ENCODE measurements at places on chromosomes 3 and 15.
A peak's percentile ranks its signal among the peaks of the same experiment; 100 is the strongest.

- no peak for DNase-seq
These were observed 129.6 kb downstream of the ADAMTS17 start for GRCh38 chr15:100211855-100212850.

- DNase-seq, result no peak
These were observed 5.5 kb upstream of the GP5 start for GRCh38 chr3:194404365-194405140.

- DNase-seq, result no peak
These were observed 26.6 kb downstream of the QTRT2 start for GRCh38 chr3:114083112-114083511.

- DNase-seq, result no peak
These were observed 39.2 kb upstream of the GADL1 start for GRCh38 chr3:30933478-30934207.

- no peak for DNase-seq
These were observed 26.3 kb downstream of the ESYT3 start for GRCh38 chr3:138460536-138461205.

GRCh38 chr3:17901893-17902292 lies 159.5 kb upstream of the TBC1D5 start:
- no peak for DNase-seq

GRCh38 chr3:126353694-126354321 lies 3.4 kb downstream of the KLF15 start:
- peak; percentile 35 for DNase-seq

GRCh38 chr15:43977072-43977884 lies 150.5 kb downstream of the WDR76 start:
- no peak for DNase-seq

GRCh38 chr3:193906849-193907410 lies 229.0 kb upstream of the HES1 start:
- no peak for DNase-seq

DNA sequence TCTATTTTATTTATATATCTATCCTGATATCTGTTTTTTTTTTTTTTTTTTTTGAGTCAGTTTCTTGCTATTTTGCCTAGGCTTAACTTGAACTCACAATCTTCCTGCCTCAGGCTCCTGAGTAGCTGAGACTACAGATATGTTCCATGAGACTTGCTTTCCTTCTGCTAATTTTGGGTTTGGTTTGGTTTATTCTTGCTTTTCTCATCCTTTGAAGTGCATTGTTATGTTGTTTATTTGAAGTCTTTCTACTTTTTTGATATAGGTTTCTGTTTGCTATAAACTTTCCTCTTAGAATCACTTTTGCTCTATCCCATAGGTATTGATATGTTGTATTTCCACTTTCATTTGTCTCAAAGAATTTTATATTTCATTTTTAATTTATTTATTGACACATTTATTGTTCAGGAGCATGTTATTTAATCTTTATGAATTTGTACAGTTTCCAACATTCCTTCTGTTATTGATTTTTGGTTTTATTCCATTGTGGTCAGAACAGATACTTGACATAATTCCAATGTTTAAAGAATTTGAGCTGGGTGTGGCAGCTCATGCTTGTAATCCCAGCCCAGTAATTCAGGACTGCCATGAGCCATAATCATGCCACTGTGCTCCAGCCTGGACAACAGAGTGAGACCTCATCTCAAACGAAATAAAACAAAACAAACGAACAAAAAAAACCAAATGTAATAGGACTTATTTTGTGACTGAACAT lies 62.3 kb upstream of the PLSCR4 start:
- DNase-seq, result no peak

GRCh38 chr3:88336894-88337293 lies 187.1 kb downstream of the C3orf38 start:
- no peak for DNase-seq

DNA sequence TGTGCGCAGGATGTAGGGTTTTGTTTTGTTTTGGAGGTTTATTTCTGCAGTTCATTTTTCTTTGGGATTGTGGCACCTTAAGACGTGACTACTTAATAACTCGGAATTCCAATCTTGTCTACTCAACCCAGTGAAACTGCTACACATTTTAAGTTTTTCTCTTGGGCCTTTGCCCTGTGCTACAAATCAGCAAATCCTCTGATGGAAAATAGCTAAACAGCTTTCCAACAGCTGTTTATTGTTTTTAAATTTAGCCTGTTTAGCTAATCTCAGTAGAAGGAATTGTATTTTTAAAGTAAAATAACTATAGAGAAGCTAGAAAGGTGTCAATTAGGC lies 48.4 kb downstream of the OPA1 start:
- DNase-seq, result no peak

DNA sequence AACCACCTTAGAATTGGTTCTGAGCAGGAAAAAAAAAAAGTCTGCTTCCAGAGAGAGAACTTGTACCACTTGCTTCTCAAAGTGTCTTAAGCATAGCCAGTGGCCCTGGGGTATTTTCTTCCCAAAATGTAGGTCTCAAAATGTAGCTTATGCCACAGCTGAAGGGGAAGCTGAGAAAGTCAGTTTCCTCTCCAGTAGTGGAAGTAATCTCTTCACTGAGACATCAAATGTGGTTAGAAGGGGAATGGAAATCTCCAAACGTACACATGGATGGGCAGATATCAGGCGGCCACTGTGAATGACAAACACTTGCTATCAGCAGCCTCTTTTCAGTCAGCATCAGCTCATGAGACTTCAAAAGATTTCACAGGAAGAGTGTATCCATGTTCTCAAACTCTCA lies 841.2 kb downstream of the TUSC7 start:
- no peak for DNase-seq

DNA sequence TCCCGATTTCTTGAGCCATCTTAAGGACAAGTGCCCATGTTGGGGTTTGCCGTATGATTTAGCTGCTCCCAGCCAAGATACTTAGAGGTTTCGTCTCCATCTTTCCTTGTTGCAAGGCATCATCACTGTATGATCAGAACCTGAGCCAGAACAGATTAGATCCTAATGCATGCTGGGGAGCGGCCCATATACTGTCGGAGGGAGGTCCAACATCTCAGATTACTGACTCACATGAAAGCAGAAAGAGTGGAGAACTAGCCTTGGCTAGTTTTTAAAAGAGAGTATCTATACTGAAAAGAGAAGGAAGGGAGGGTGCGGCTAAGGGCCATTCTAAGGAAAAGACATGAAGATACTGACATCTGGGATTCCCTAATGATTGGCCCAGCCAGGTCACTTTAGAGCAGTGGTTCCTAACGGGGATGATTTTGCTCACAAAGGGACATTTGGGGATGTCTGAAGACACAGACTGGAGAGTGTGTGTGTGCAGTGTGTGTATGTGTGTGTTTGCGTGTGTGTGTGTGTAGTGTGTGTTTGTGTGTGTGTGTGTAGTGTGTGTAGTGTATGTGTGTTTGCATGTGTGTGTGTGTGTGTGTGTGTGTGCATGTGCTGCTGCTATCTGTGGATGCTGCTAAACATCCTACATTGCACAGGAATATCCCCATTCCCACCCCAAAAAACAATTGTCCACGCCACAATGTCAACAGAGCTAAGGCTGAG lies 12.3 kb upstream of the LYSMD4 start:
- DNase-seq, result no peak

- DNase-seq, result no peak
These were observed 40.0 kb downstream of the ARRDC4 start for GRCh38 chr15:98000249-98001203.

- no peak for DNase-seq
These were observed 703.2 kb upstream of the CCDC54 start for GRCh38 chr3:106673926-106674569.

GRCh38 chr3:31322460-31322859 lies 210.3 kb upstream of the STT3B start:
- DNase-seq, result no peak

DNA sequence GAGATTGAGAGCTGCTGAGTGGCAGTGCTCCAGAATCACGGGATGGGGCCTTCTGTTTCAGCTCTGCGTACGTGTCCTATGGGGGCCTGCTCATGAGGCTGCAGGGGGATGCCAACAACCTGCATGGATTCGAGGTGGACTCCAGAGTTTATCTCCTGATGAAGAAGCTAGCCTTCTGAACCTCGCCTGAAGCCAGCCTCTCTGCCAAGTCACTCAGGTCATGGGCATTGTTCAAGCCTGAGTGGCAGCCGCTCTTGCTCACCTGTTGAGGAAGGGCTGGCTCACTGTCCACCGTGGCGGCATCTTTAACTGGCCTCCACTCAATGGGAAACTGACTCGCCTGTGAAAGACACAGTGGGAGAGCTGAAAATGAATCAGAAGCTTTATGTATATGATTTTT lies 6.6 kb downstream of the POLR2H start:
- no peak for DNase-seq

- no peak for DNase-seq
These were observed 93.2 kb upstream of the IGF1R start for GRCh38 chr15:98555173-98555515.

DNA sequence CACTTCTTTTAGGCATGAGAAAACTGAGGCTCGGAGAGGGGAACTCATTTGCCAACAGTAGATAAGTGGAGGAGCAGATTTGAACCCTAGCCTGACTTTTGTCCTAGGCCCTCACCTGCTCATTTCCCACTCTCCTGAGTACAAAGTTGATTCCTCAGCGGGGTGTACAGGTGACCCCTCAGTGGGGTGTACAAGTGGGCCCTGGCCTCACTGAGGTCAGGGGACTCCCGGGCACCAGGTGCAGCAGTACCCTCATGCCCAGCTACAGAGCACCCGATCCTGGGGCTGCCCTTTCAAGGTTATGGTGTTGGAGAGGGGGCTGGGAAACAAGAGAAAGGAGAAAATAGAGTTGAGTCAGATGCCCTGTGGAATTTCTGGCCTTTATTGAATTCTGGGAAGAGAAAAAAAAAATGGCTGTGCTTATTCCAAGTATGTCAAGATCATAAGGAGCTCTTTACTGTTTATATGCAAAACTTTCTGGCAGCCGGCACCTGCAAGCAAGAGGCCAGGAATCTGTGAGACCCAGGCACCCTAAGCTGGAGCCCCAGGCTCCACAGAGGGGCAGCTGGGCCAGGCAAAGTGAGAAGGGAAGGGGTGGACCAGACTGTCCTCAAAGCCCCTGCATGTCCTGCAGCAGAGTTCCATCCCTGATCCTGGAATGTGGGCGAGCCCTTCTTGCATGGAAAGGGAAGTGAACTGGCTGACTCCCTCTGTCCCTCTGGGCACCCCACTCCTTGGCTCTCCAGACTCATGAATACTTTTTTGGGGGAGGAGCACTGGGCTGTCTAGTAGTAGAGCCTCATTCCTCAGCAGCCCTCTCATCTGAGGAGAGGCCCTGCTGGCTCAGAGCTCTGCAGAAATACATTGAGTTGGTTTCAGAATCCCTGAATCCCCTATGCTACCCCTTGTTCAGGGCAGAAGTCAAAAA lies 43.1 kb downstream of the AMOTL2 start:
- DNase-seq, result no peak

DNA sequence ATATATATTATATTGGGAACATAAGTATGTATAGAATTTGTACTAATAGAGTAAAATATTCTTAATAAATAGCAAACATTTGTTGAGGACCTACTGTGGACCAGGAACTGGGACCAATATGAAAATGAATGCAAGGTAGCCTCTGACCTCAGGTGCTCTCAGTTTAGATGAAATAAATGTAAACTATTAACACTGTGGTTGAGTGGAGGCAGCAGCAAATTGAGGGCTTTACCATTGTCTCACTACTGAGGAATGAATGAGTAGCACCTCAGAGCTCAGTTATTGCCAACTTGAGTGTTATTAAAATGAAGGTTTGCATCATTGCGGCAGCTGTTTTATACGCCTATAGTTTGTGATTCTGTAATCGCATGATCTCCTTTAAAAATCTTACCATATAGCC lies 90.9 kb upstream of the CGNL1 start:
- no peak for DNase-seq

- no peak for DNase-seq
These were observed 55.1 kb downstream of the AAGAB start for GRCh38 chr15:67199391-67199790.

DNA sequence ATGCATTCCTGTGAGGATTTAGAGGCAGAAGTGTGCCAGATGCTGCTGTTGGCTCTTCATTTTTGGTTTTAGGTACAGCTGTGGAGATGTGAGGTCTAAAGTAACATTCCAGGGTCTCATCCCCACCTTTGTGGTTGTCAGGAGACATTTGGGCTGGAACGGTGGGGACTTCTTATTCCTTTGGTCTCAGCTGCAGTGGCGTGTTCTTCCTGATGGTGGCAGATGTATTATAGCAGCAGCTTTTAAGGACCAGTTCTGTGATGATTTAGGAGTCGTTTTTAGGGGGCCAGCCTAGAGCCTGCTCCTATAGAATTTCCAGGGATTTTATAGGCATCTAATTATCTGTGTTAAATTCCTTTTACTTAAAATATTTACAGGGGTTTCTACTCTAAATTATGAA lies 221.0 kb upstream of the EOMES start:
- DNase-seq, result no peak

DNA sequence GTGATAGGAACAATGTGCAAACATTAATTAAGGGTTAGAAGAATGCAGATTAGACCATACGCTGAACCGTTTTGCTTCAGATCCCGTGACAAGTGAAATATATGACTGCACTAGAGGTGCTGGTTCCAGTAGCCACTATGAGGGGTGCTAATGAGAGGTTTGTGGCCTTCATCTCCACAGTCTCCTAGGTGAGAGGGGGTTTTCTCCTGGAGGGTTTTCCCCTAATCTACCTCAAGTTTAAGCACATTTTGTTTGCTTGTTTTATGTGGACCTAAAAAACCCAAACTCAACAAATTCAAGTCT lies 13.7 kb upstream of the SHF start:
- DNase-seq, result no peak

DNA sequence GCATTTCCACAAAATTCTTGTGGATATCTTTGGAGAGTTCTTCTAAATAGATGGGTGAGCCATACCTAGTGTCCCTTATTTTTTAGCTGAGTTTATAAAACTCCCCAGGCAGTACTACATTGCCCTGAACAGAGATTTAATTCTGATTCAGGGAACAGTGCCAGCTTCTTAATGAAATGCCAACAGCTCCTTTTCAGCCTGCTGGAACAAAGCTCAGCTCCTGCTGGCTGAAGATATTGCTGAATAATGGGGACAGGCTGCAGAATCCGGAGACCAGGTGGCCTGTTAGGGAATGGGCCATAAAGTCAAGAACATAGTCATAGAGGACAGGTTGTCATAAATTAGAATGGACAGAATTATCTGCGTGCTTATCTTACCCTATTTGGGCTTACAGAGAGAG lies 8.9 kb downstream of the HGD start:
- DNase-seq, result no peak

- no peak for DNase-seq
These were observed 164.3 kb upstream of the LRIG1 start for GRCh38 chr3:66665021-66665695.

- DNase-seq, result peak; percentile 58
These were observed 12.1 kb downstream of the B3GNT5 start for GRCh38 chr3:183265157-183265642.
